ENCODE measurements at places on chromosomes 12 and 14.

GRCh38 chr12:103908246-103908541, 22.0 kb upstream of the HSP90B1 start:
- DNase-seq, result no peak

DNA sequence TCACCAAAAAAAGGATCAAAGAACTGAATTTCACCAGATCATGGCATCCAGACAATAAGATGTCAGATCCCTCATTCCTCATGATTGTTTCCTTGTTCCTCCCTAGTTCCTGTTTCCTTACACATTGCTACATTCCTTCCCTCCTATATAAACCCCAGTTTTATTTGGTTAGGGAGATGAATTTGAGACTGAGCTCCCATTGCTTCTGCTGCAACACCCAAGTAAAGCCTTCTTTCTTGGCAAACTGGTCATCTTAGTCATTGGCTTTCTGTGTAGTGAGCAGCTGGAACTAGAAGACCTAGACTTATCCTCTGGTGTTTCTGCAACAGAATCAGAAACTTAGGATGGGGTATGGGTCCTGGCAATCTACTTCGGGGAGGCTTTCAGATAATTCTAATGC, 217.9 kb downstream of the NOVA1 start:
- DNase-seq, result no peak

DNA sequence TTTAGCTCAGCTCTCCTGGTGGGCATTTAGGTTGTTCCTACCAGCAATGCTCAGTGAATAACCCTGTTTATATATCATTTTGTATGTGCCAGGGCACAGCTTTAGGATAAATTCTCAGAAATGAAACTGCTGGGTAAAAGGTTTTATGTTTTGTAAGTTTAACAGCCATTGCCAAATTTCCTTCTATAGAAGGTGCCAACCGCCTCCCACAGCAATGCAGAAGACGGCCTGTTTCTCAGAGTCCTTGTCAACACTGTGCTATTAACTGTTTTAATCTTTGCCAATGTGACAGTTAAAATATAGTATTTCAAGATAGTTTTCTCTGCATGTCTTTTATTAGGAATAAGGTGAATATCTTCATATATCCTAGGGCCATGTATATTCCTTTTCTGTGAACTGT, 65.0 kb downstream of the PPP1R13B start:
- DNase-seq, result no peak

- DNase-seq, result peak; percentile 18
These were observed 44.1 kb downstream of the PITPNM2 start for GRCh38 chr12:123106640-123107359.

- DNase-seq, result no peak
These were observed 125.0 kb downstream of the AKAP6 start for GRCh38 chr14:32453857-32454810.

- DNase-seq, result no peak
These were observed 221.5 kb upstream of the G2E3 start for GRCh38 chr14:30337456-30337855.

GRCh38 chr12:11822081-11822834, 172.8 kb downstream of the ETV6 start:
- DNase-seq, result no peak

GRCh38 chr14:96693987-96694386, 103.2 kb upstream of the VRK1 start:
- DNase-seq, result no peak

GRCh38 chr14:42370056-42370455, 763.4 kb downstream of the LRFN5 start:
- no peak for DNase-seq

GRCh38 chr14:65101631-65102440, 481 bp downstream of the MAX start:
- DNase-seq, result peak; percentile 30

- DNase-seq, result no peak
These were observed 59.0 kb downstream of the MDM2 start for GRCh38 chr12:68866950-68867349.

- no peak for DNase-seq
These were observed 32.9 kb downstream of the ARID2 start for GRCh38 chr12:45762185-45763110.

DNA sequence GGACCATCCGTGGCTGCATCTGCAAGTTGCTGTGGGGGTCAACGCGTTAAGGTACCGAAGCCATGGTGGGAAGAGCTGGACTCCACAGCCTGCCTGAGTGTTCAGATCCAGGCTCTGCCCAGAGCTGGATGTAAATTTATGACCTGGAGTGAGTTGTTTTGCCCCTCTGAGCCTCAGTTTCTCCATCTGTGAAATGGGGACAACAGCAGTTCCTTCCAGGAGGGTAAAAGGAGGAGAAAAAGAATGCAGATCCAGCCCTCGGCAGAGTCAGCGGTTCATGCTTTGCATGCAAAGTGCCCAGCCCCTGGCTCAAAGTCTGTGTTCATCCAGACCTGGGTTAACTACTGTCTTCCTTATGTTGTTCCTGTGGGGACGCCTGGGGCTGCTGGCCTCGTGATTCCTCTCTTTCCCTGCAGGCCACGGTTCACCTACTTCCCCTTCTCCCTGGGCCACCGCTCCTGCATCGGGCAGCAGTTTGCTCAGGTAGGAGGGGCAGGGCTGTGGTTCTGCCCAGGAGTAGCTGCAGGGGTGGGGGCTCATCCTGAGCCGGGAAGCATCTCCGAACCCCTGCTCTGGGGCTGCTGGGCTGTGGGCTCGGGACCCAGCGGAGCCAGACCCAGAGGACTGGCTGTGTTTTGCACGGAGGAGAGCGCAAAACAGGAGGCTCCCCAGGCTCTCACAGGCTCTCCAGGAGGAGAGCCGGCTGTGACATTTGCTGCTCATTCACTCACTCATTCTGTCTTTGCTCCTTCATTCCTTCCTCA, 41.9 kb downstream of the CYP46A1 start:
- no peak for DNase-seq

- no peak for DNase-seq
These were observed 104.0 kb downstream of the CALM1 start for GRCh38 chr14:90500665-90501370.

- DNase-seq, result no peak
These were observed 31.4 kb downstream of the VWF start for GRCh38 chr12:6092784-6093722.

GRCh38 chr14:37172024-37172869, at the start of gene SLC25A21:
Gene SLC25A21 (minus strand): TSS chr14:37172606.
- no peak for DNase-seq

Data from activated CD8-positive, alpha-beta memory T cell treated with anti-CD3 and anti-CD28 coated beads for 1 hour (primary cell).